ENCODE measurements at places on chromosomes 13 and 19. TPM values are rescaled to one million over a fixed set of nuclear protein-coding genes. Genes with fewer than 3 reads are reported as not detected.

Gene FAM124A
- total RNA-seq: 11.7 TPM

Gene SULT2B1
- total RNA-seq: not detected

Gene ING1
- total RNA-seq: 14.1 TPM

Gene MRPL57
- 14.1 TPM for total RNA-seq

Gene GRWD1
- total RNA-seq: 9.7 TPM

Gene CEACAM16
- not detected for total RNA-seq

Gene SMIM17
- total RNA-seq: 34.5 TPM

Gene ZNF569
- 27.1 TPM for total RNA-seq

Gene UBA52
- total RNA-seq: 435 TPM

Gene CAPS
- total RNA-seq: 4.4 TPM

Data from cerebellum (tissue), 4 donors.